ENCODE measurements at places on chromosomes 7 and 10.
A peak's percentile ranks its signal among the peaks of the same experiment; 100 is the strongest.

DNA sequence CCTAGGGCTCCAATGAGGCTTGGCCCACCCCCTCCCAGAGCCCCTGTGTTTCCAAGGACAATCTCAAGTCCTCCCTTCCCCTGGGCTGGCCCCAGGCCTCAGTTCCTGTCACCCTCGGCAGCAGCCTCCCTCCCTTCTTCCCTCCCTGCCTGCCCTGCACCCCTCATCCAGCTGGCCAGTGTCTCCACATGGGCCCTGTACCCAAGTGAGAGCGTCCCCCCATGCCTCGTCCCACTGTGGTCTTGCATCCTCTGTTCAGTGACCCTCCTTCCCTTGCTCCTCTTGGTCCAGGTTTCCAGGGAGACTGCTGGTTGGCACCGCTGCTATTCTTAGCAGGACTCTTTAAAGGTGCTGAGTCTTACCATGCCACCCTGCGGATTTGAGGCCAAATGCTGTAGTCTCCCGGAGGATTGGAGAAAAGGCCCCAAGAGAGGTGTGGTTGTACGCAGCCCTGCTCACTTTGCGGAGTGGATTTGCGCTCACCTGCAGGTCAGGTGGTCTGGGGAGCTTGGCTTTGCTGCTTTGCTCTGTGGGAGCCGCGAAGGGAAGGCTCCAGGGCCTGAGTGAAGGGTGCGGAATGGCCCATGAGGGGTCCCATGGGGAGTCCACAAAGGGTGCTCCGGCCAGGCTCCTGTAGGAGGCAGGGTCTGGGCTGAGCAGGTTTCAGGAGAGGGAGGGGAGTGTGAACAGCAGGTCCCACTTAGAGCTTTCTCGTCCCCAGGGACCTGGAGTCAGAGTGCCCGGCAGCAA lies 519.2 kb downstream of the TCERG1L start:
- no peak for ATAC-seq

DNA sequence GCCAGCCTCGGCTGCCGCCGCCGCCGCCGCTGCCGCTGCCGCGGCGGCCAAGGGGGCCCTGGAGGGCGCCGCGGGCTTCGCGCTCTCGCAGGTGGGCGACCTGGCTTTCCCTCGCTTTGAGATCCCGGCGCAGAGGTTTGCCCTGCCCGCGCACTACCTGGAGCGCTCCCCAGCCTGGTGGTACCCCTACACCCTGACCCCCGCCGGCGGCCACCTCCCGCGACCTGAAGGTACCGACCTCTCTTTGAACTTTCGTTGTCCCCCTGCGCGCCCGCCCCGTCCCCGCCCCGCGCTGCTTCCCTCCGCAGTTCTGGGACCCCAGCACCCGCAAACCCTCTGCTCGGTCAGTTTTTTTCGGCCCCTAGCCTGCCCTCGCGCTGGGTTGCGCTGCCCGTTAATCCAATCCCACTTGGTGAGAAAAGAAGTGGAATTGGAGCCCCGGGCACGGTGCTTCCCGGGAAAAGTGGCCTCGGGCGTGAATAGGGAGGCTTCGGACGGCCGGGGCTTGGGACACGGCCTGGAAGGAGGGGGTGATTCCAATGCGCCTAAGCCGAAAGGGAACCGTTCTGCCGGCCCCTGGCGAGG lies 543 bp downstream of the HMX3 start:
- no peak for ATAC-seq

GRCh38 chr10:75664968-75665367 lies 233.5 kb downstream of the LRMDA start:
- ATAC-seq, result no peak

GRCh38 chr7:100649826-100650565 lies 6.3 kb downstream of the ACTL6B start:
- no peak for ATAC-seq

- no peak for ATAC-seq
Measured at GRCh38 chr7:98974906-98975816, 96.8 kb downstream of the TRRAP start.

DNA sequence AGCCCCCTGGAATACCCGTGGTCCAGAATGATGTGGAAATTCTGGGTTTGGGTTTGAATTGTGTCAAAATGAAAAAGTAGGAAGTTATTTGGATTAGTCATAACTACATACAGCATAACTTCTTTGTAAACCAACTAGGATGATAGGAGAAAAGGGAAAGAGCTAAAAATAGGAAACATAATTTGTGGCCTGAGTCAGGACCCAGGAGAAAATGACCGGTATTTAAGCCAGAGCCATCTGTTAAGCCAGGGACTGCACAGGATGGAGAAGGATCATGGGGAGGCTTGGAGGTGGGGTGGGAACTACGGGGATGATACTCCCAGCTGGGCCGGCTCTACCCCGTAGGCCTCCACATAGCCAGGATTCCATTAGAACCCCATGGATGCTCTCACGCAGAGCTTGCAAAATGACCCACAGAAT lies 98.6 kb downstream of the MYOF start:
- ATAC-seq, result peak; percentile 96

DNA sequence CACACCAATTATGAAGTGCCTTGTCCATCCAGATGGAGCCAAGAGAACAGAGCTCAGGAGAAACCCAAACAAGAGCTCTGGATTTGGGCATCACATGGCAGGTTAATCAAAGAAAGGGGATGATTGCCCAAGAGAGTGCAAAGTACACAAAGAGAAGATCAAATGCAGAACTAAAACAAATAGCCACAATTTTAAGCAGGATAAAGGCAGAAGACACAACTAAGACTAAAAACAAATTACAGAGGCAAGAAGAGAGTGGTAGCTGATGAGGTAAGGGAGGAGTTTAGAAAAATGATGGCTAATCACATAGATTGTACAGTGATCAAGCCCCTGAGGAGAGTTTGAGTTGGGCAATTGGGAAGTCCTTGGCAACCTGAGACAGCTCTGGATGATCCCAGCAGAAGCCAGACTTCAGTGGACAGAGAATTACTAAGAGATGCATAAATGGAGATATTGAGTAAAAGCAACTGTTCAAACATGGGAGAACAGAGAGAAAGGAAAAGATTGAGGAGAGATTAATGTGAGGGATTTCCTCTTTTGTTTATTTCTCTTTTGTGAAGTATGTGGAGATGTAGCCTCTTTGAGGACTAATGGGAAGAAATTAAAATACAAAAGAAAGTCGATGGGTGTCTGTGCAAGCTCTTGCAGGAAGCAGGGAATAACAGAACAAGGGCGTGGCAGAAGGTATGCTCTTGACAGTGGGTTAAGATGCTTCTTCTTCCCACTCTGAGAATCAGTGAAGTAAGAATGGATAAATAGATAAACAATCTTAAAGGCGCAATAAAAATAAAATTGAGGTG lies 101.9 kb downstream of the LRRN3 start:
- no peak for ATAC-seq

DNA sequence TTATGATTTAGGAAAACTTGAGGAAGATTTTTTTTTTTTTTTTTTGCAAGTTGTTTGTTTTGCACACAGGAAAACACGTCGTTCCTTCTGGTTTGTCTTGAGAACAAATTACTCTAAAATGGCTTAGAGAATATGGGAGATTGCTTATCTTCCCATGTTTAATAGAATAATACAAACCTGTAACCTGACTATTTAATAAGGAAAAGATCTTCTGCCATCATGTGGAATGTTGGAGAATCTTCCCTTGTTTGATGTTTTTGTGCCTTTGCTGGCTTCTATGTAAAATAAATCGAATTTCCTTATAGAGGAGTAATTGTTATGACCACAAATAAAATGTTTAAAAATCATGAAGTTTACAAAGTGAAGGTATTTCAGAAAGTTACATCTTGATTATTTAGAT lies 818.8 kb downstream of the GATA3 start:
- ATAC-seq, result 0 out of 3 replicates have a peak, but pooled peaks have one; percentile 20

DNA sequence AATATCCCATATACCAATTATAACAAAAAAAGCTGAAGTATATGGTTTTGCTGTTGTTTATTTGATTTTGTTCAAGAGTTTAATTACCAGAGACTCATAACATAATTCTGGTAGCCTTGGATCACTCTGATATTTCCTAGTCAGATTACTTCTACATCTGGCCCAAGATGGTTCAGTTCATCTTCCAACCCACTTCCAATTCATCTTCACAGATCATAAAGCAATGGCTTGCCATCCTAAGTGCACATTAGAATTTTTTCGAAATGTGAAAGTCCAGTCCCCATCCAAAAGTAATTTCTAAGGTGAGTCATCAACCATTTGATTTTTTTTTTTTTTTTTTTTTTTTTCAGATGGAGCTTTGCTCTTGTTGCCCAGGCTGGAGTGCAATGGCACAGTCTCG lies 8.0 kb upstream of the HIBADH start:
- ATAC-seq, result peak; percentile 55

GRCh38 chr7:44145969-44146911 lies 5.1 kb upstream of the MYL7 start:
- ATAC-seq, result peak; percentile 86

DNA sequence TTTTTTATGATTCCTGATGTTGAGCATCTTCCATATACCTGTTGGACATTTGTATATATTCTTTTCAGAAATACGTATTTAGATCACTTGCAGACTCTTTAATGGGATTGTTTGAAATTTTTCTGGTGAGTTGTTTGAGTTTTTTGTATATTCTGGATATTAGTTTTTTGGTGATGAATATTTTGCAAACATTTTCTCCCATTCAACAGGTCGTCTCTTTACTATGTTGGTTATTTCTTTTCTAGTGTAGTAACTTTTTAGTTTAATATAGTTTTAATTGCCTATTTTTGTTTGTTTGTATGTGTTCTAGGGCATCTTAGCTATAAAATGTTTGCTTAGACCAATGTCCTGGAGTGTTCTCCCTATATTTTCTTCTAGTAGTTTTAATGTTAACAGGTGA lies 72.7 kb downstream of the ZWINT start:
- ATAC-seq, result no peak

- peak; percentile 88 for ATAC-seq
Measured at GRCh38 chr10:4254101-4254994, 469.3 kb upstream of the KLF6 start.

DNA sequence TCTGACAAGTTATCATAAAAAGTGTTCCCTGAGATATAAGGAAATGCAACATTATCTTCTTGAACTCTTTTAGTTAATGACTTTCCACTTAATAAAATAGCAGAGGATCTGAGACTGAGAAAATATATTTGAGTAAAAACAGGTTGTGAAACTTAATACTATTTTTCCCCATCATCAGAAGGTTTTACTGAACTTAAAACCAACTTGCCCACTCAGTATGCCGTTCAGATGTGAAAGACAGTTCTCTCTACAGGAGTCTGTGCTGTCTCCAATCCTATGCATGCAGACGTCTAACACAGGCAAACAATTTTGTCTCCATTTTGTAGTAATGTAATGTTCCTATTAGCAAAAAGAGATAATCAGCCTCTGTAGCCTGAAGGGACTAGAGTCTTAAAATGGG lies 38.2 kb upstream of the CYP2C18 start:
- ATAC-seq, result no peak

DNA sequence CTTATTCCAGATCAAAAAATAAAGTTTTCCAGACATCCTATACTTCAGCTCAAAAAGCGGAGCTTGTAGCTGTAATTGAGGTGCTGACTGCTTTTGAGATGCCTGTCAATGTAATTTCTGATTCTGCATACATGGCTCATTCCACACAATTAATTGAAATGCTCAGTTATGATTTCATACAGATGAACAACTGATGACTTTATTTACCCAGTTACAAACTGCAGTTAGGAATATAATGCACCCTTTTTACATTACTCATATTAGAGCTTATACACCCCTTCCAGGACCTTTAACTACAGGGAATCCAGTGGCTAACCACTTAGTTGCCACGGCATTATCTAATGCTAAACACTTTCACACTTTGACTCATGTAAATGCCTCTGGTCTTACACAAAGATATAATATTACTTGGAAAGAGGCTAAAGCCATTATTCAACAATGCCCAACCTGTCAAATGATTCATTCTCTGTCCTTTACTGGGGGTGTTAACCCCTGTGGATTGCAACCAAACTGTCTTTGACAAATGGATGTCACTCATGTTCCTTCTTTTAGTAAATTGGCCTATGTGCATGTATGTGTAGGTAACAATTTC lies 147.3 kb downstream of the ZNF33B start:
- no peak for ATAC-seq

DNA sequence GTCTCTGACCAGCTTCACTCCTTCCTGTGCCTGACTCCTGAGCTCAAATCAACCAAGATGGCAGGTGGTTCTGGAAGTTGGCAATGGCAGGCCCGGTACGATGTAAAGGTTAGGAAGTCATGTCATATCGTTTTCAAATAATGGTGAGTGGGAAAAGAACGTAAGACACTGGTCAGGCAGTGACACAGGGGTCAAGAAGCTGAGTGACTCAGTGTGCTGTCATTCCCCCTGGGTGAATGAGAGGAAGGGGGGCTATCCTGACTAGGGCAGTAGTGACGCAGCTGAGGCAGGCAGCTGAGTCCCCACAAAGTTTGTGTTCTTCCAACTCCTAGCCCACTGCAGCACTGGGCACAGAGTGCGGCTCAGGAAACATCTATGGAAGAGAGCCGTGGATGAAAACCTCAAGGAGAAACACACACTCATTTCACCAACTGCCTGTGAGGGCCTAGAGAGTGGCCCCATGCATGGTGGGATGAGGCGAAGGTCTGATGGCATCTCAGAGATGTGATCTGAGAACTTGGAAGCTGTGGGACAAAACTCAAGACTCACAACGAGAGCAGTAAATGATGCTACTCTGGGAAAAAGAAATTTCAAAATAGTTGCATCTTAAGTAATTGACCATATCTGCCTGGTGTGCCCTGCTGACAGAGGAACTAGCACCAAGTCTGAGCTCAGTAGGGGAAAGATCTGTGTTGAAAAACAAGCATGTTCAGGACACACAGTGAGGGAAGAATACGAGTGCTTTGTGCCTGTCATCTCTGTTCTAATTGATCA lies 23.2 kb downstream of the CREB3L2 start:
- ATAC-seq, result peak; percentile 90

- peak; percentile 70 for ATAC-seq
Measured at GRCh38 chr10:53403688-53404087, 631.1 kb upstream of the MBL2 start.

- ATAC-seq, result no peak
Measured at GRCh38 chr10:102935505-102935904, 17.4 kb downstream of the CNNM2 start.

- ATAC-seq, result no peak
Measured at GRCh38 chr10:97047788-97048187, 138.0 kb downstream of the SLIT1 start.

GRCh38 chr7:142799437-142799835 lies 28.7 kb downstream of the PRSS2 start:
- no peak for ATAC-seq

Data from SK-N-SH treated with all-trans-retinoic acid at 6 μM for 48 hours (cell line).